Stimulated activated naive CD4-positive, alpha-beta T cell (primary cell): ENCODE measurements at places on chromosomes 1 and 21.

- DNase-seq = no peak
These were observed 7.6 kb downstream of the CNR2 start for GRCh38 chr1:23905461-23906025.

GRCh38 chr1:36458910-36459309 is 5.3 kb downstream of the MRPS15 start:
- DNase-seq = no peak

DNA sequence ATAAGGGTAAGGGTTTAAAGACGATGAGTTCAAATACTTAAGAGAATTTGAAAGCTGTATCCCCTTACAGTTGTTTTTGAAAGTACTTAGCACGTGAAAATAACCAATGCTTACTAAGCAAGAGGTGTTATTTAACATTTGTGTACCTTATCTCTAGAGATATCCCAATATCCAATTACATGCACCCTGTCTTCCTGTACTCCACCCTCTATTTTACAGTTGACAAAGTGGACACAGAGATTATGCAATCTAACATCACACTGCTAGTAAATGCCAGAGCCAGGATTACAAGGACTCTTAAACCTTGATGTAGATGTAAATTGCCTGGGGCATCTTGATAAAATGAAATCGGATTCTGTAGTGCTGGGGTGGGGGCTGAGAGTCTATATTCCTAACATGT is 72.0 kb downstream of the GDAP2 start:
- DNase-seq = no peak

GRCh38 chr1:232108598-232108997 is 482.0 kb downstream of the DISC1 start:
- DNase-seq = no peak

- no peak for DNase-seq
These were observed 111.4 kb upstream of the DEPDC1 start for GRCh38 chr1:68608289-68608688.

DNA sequence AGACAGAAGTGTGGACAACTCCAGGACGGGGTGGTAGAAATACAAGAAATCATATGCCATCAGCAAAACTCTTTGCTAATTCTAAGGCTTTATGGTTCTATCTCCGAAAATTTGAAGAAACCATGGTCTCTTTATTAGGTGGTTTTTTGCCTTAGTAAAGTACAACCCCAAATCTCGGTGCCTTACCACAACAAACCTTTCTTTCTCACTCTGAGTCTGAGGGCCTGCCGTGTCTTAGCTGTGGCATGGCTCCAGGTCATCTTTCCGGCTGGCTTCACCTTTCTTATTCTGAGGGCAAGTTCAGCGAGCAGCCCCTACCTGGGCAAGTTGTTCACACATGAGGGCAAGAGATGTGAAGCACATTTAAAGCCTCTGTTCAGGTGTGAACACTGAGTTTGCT is 280.6 kb downstream of the TTLL7 start:
- DNase-seq = no peak

- DNase-seq = no peak
These were observed 36.2 kb downstream of the IRF2BP2 start for GRCh38 chr1:234573711-234574299.

GRCh38 chr1:64898107-64898861 is 68.1 kb downstream of the JAK1 start:
- DNase-seq = no peak

DNA sequence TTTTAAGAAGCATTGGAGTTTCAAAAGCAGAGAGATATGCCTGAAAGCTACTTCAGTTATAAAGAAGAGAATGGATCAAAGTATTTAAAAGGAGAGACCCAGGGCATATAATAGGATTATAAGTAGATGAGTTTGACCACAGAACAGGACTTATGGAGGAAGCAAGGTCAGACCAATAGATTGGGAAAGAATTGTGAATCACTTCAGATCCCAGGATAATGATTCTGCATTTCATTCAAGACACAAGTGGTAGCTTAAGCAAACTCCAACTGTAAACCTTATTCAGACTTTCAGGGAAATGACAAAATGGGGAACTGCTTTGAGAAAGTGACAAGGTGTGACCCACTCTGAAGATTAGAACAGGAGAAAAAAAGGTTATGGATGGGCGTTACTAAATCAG is 18.9 kb upstream of the OR10J5 start:
- no peak for DNase-seq

DNA sequence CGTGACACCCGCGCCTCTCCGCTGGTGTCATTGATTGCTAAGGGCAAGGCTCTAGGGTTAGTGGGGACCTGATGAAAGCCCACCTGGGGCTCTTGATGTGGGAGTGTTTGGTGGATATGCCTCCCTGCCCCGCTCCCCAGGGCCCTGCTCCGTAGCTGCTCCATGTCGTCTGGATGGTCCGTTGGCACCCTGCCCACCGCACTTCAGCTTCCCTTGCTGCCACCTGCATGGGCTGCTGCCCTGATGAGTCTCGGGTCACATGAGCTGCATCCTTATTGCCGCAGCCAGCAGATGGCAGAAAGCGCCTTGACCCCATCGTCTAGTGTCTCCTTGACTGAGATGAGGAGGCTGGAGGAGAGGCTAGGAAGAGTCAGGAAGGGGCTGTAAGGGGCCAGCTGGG is 439.4 kb downstream of the CAMTA1 start:
- no peak for DNase-seq
